ENCODE measurements at places on chromosomes 11 and 22.
A peak's percentile ranks its signal among the peaks of the same experiment; 100 is the strongest.

- no peak for DNase-seq
Observed at GRCh38 chr11:61607920-61608599, 27.2 kb upstream of the SYT7 start.

DNA sequence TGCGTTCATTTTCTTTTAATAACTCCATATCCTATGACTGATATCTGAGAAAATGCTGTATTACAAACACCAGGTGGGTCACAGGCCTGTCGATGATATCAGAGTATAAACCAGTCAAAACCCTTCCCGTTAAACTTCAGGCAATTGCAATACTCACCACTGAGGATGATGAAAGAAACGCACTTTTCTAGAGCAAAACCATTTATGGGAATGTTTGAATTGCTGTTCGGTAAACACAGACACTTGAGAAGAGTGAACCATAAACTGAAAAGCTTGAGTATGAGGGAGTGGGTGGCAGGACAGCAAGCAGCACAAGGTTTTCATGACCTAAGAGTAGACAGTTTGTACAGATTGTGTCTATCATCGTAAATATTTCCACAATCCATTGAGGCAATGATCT, 139.8 kb upstream of the CEP126 start:
- no peak for DNase-seq

GRCh38 chr22:48315439-48316256, 1512.0 kb downstream of the BRD1 start:
- no peak for DNase-seq

GRCh38 chr11:123145220-123145619, 49.8 kb downstream of the CLMP start:
- DNase-seq: peak; percentile 64

DNA sequence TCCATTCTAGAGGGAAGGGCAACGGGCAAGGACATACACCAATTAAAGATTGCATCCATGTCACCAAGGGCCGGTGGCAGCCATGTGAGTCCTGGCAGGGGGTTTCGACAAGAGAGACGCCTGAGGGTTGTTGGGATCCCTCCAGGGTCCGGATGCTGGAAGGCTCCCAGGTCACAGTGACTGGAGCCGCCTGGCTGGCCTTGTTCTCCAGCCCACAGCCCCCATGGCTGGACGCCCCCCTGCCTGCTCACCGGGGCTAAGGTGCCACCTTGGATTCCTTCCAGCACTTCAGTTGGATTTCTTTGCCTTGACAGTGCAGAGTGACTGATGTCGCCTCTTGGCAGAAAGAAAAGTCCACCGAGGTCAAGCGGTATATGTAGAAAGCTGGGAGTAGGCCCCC, 42.6 kb downstream of the ANO1 start:
- no peak for DNase-seq

DNA sequence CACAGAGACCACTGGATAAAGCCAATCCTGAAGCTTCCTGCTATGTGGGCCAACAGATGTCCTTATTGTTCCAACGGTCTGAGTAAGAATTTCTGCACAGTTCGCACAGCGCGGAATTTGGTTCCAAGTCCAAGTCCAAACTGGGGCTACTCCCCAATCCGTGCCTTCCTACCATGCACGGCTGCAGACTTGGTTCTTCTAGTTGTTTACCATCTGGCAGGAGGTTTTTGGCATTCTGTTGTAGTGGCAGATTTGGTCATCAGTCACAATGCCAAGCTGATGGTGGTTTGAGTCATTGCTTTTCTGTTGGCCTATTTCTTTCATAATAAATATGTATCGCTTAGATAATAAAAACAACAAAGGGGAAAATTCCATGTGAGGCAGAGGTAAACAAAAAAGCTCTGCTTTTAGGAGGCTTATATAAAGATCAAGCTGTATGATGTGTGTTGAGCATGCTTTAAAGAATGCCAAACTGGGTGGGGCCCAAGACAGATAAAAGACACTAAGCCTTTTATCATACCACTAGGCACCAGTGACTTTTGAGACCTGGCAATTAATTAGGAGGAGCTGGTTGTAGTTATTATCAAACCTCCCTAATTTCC, 52.5 kb upstream of the SYN3 start:
- no peak for DNase-seq

GRCh38 chr11:114604179-114604813, 8.7 kb upstream of the NXPE4 start:
- no peak for DNase-seq

- DNase-seq: peak; percentile 61
Observed at GRCh38 chr22:39205344-39206021, 39.3 kb downstream of the PDGFB start.

DNA sequence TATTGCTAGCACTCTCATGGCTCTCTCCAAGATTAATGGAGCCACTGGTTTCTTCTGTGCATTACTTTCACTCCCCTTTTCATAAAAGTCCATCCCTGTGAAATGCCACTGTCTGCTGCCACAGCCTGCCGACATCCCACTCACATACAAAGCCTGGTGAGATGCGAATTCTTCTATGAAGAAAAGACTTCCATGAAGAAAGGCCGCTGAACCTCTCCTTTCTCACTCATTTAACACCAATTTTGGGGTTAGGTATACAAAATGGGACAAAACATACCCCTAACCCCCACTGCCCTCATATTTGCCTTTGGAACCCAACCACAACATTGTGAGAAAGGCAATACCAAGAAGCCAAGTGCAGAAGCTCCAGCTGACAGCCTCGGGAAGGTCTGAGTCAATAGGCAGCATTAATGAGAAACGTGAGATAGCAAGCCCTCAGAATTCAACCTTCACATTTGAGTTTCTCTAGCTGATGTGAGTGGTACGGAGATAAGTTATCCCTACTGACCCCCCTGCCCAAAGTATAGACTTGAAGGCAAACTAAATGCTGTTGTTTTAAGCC, 156.4 kb downstream of the ATG16L2 start:
- DNase-seq: no peak

GRCh38 chr22:47351836-47352579, 589.6 kb downstream of the TBC1D22A start:
- DNase-seq: no peak

GRCh38 chr22:50467341-50467740, 7.5 kb downstream of the SBF1 start:
- DNase-seq: no peak

DNA sequence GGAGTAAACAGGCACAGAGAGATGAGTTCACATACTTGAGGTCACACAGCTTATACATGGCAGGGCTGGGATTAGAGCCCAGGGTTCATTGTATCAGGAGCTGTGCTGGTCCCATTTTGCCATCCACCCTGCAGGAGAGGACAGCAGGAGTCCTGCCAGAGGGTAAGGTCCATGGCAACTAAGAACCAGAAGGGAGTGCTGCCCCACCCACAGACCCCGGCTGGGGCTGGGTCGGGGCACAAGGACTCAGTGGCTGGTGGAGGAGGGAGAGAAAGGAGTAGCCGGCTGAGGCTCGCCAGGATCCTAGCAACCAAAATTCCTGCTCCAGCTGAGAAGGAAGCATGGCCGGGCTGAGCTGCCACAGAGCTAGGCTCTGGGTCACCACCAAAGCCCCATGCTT, 25.9 kb upstream of the TP53I11 start:
- DNase-seq: no peak

DNA sequence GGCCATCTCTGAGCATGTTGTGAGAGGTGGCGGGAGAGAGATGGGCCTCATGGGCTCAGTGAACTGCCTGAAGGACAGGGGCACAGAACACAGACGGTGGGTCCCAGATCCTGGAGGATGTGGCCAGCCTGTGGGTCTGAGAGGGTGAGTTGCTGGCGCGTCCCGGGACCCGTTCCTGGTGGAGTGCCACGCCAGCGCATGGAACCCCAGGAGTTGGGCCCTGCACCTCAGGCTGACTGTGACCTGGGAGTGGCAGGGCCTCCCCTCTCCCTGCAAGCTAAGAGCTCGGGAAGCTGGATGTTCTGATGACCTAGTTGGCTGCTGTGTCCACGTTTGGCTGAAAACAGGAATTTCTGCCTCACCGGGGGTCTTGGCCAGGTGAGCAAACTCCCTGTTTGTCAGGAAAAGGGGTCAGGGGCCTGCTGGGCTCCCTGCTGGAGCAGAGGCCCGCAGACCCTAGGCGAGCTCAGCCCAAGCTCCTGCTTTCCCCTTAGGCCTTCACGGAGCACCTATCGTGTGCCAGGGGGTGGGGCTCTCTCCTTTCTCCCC, 15.0 kb downstream of the LRRC32 start:
- no peak for DNase-seq

DNA sequence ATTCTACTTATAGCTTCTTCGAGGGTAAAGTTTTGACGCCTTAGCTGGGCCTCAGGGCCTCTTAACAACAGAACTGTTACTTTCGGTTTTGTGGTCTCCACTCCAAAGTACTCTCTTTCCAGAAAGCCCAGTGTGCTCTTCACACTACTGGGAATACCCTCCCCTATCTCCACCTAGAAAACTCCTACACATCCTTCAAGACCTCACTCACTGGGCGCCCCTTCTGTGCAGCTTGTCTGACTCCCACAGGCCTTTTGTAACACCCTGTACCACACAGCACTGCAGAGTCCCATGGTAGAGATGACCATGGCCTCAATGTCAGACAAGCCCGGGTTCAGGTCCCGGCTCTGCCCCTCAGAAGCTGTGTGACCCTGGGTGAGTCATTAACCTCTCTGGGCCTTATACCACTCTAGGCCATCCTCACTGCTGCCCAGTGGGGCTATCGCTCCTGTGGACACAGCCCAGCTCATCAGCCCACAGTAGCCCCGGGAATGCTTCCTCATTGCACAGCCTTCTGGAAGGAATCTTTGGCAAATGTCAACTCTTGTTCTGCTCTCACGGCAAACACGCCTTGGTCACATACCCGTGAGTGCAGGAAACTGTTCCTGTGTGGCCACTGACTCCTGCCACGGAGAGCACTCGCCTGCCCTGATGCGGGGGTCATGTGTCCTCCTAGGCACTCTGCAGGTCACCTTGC, 51.4 kb downstream of the SHISAL1 start:
- no peak for DNase-seq

DNA sequence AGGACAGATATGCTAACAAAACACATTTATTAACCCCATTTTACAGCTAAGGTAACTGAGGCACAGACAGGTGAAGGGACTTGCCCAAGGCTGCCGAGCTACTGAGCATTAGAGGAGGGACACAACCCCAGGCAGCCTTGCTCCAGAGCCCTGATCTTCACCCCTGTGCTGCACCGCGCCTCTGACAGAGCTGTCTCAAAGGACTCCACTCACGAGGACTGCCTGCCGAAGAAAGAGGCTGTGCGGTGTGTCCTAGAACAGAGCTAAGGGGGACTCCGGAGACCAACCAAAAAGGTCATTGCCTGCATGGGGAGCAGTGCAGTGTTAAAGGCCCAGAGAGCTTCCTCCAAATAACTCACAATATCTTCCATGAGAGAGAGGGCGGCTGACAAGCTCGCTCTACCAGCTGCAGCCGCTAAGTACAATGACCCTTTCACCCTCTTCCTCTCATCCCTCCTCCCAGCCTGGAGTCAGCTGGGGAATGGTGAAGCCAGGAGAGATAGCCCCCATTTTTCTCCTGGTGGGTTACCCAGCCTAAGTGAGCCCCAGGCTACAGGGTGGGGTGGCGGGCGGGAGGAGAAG, 119.2 kb downstream of the DSCAML1 start:
- no peak for DNase-seq

- DNase-seq: no peak
Observed at GRCh38 chr11:120569861-120570260, 58.3 kb downstream of the GRIK4 start.

- DNase-seq: no peak
Observed at GRCh38 chr11:11261629-11262028, 91.4 kb downstream of the CSNK2A3 start.

- no peak for DNase-seq
Observed at GRCh38 chr11:19849107-19849789, 136.6 kb downstream of the NAV2 start.

DNA sequence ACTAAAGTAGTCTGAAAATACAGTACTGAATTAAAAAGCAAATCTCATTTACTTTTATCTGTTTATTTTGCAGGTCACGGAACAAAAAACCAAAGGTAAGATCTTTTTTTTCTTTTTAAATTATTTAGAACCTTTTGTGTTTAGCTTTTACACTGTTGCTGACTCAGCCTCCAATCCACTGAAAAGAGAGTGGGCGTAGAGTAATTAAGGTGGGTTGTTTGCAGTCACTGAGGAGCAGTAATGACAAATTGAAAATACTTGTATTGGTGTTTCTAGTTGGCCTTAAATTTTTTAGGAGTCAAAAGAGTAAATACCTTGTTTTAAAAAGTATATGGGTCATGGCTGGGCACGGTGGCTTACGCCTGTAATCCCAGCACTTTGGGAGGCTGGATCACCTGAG, 73.4 kb downstream of the TNRC6B start:
- no peak for DNase-seq

DNA sequence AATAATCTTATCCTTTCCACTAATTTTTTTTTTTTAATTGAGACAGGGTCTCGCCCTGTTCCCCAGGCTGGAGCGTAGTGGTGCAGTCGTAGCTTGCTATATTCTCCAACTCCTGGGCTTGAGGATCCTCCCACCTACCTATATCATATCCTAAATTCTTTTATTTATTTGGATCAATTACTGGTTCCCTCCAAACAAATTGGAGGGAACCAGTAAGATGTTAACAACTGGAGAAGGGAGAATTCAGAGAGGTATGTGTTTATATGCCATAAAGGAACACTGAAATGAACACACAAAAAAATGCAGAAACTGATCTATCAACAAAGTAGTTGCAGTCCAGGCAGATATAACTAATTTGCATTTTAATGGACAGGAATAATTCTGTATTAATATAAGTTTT, 63.6 kb downstream of the ATXN10 start:
- no peak for DNase-seq

GRCh38 chr11:116787436-116787785, 412 bp downstream of the ZPR1 start:
- DNase-seq: no peak

- no peak for DNase-seq
Observed at GRCh38 chr22:37117092-37117491, 7.6 kb upstream of the TMPRSS6 start.

GRCh38 chr22:36156515-36157419, 3.8 kb downstream of the APOL3 start:
- DNase-seq: peak; percentile 56

DNA sequence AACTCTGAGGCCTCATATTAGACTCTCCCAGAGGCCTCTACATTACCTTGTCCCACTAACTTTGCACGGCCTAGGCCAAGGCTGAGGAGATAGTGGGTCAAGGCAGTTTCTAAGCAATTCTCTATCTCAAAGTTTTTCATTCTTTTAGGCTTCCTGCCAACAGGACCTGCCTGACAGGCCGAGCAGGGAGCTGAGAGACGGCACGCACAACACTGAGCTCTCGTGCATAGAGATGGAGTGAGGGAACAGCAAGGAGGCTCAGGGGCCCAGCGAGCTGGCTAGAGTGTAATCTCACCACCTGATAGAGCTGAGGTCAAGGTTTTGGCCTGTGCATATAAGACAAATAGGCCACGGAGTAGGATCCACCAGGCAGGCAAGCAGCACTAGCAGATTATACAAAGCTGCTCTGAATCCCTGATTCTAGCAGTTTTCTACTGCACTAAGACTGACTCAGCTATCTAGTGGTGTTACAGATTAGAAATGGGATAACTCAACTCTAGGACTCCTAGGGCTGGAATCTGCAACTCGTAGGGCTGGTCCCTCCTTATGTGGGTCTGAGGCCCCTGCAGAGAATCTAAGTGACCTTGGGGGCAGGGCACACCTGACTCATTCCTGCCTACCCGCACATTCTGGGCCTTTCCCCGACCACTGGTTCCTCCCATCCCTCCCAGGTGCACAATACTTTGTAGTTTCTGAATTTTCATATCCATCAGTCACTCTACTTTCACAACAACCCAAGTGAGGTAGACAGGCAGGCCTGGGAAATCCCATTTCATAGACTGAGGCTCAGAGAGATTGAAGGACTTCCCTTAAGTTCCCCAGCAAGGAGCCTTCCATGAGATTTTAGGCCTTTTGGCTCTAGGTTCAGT, 1.7 kb downstream of the CYB5R2 start:
- no peak for DNase-seq
